ENCODE measurements at places on chromosomes 12 and 14.
A peak's percentile ranks its signal among the peaks of the same experiment; 100 is the strongest.

GRCh38 chr12:69052613-69053408 lies 119.8 kb upstream of the CPM start:
- peak; percentile 44 for DNase-seq

- no peak for DNase-seq
Observed at GRCh38 chr14:65303899-65304222, 108.7 kb upstream of the FUT8 start.

DNA sequence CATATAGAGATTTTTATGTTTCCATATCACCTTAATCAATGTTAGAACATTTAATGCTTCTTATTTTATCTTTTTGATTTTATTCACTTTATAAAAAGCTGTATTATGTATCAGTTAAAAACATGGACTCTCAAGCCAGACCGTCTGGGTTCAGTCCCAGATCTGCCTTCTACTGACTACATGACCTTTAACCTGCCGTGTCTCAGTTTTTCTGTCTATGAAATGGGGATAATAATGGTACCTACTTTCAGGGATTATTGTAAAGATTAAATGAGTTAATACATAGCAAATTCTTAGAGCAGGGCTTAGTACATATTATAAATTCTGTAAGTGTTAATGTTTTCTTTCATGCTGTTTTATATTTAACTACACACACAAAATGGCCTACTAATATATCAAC lies 50.4 kb downstream of the STAB2 start:
- DNase-seq: no peak

GRCh38 chr12:2826721-2827515 lies 7.9 kb downstream of the NRIP2 start:
- DNase-seq: no peak

- DNase-seq: peak; percentile 44
Observed at GRCh38 chr12:64806593-64807460, 17.6 kb upstream of the TBC1D30 start.

- DNase-seq: no peak
Observed at GRCh38 chr12:77072833-77073495, 7.6 kb upstream of the E2F7 start.

DNA sequence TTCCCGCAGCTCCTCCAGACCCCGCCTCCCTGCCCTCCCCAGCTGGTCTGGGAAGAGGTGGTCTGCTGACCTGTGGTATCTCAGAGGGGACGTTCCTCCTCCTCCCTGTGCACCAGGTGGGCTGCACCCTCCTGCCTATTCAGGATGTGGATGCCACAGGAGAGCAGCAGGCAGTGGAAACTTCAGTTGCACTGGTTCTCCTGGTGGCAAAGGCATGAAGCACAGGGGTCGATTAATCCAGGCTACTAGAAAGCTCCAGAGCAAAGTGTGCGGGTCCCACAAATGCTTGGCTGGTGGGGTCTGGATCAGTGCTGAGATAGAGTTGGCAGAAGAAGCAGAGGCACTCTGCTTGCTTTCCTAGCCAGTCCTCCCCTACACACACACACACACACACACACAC lies 197.0 kb downstream of the SLC41A2 start:
- DNase-seq: no peak

DNA sequence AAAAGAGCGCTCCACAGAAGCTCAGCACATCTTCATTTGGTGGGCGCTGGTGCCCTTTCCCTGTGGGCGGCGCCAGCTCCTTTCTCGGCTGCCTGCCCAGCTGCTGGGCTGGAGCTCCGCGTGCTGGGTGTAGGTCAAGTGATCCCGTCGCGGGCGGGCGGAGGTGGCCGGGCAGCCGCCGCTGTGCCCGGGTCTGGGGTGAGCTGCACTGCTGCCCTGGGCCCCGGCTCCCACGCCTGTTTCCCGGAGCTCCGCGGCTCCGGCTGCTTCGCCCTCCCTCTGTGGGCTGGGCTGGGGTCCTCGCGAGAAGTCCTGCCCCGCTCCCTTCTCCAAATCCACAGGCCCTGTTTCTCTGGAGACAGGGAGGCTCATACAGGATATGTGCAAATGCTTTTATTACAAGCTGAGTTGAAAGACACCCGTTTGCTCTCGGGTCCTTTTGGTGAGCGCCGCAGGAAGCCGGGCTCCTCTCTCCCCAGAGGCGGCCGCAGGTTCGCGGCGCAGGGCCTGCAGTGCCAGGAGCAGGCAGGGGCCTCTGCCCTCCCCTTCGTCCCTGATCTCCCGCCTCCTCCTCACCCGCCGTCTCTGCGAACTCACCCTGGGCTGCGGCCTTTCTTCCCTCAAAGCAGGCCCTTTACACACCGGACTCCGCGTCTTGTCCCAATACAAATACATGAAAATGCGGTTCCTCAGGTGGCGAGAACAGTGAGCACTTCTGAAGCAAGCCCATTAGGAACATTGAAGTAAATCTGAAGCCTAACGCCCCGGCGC lies 67.8 kb upstream of the CAPRIN2 start:
- DNase-seq: no peak

DNA sequence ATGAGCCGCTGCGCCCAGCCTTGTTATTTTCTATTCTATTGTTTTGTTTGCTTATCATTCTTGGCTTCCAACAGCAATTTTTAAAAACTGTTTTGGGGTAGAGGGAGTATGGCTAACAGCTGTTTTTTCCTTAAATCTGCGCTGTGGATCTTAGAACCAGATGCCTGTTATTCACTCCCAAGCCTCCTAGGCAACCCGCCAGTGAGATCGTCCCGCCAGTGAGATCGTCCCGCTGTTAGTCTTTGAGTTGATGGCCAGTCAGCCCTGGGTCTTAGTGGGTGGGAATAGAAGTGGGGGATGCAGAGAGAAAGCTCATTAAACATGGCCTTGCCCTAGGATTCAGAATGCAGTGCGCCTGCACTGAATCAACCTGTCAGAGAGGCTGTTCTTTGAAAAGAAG lies 67.3 kb upstream of the BICD1 start:
- no peak for DNase-seq

DNA sequence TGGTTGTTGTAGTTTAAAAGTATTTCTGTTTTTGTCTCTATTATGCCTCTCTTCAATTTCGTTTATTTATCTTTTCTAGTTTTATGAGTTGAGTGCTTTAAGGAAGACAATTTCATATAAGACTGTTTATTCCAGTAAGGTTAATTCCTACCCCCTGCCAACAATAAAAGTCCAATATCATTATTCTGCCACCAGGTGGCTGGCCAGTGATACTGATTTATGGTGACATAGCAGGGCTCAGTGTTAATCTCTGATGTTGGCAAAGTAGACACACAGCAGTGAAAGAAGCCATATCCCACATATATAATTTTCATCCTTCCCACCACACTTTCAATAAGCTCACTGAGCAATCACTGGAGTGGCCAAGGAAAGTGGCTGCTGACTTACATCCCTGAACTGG lies 69.0 kb upstream of the BMP4 start:
- DNase-seq: no peak

DNA sequence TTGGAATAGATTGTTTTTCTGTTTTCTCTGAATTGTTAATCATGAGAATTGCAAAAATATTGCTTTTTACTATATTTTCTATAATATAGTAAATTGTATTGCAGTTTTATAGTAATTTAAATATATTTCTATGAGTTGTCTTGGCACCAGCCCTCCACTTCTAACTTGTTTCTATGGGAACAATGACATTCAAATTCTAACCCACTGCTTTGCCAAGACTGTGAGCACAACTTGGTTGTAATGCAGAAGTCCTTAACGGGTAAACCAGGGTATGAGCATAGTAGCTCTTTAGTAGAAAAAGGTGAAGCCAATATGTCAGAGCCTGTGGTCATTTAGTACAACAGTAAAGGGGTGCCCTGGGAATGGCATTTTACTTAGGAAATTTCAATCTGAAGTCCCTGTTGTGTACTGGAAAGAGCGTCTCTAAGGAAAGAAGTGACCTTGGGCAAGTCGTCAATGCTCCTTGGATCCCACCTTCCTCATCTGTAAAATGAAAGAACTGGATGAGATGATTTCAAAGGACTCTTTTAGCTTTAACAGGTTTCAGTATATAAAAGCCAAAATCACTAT lies 283.3 kb downstream of the ATP23 start:
- DNase-seq: no peak

- no peak for DNase-seq
Observed at GRCh38 chr12:26953447-26953846, 15.2 kb downstream of the FGFR1OP2 start.

- DNase-seq: no peak
Observed at GRCh38 chr14:65043893-65044595, 57.3 kb downstream of the FNTB start.

- DNase-seq: no peak
Observed at GRCh38 chr14:105119408-105120025, 49.1 kb downstream of the JAG2 start.

- no peak for DNase-seq
Observed at GRCh38 chr12:20421421-20421820, 53.1 kb downstream of the PDE3A start.

GRCh38 chr14:103594265-103594664 lies 31.5 kb downstream of the COA8 start:
- no peak for DNase-seq

GRCh38 chr14:50064993-50065392 lies 51.4 kb downstream of the VCPKMT start:
- no peak for DNase-seq

DNA sequence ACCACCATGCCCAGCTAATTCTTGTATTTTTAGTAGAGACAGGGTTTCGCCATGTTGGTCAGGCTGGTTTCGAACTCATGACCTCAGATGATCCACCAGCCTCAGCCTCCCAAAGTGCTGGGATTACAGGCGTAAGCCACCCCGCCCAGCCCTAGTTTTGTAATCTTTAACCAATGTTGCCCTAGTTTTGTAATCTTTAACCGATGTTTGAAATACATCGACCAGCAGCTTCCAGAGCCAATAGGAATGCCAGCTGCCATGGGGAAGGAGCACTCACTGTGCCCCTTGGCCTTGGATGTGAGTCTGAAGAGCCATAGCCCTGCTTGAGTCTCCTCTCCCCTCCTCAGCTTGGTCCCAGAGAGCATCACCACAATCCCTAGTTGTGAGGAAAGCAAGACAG lies 209.3 kb upstream of the RGS6 start:
- DNase-seq: no peak

- DNase-seq: no peak
Observed at GRCh38 chr14:36215217-36215598, 38.7 kb upstream of the PTCSC3 start.

DNA sequence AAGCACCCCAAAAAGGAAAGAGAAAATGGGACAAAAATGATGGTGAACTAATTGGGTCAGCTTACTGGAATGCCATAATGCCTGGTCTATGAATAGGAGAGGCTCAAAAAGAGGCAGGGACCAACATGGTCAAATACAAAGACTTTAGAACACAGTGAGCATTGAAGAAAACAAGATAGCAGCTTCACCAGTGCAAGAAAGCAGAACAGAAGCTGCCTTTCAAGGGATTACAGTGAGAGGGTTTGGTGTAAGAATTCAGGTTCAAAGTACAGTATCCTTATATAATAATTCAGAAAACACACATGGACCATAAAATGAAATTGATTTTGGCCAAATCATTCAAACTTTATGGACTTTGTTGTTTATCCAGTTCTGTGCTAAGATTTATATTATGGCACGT lies 162.1 kb downstream of the NAV3 start:
- no peak for DNase-seq

DNA sequence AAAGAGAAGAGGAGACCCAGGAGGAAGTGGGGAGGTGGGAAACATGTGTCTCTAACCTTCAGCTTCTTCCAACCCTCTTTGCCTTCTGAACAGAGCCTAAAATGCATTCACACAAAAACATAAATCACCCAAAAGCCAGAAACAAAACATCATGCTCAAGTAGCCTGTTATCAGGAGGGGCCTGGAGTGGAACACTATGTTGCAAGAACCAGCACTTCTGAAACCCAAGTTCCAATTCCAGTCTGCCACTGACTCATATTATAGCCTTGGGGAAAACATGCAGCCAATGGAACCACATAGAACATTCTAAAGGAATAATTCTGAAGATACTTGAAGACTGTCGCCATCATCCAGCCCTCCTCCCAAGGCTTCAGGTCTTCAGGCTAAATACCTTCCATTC lies 169.8 kb upstream of the PLXNC1 start:
- no peak for DNase-seq

- DNase-seq: no peak
Observed at GRCh38 chr14:37553935-37554550, 41.0 kb downstream of the FOXA1 start.

GRCh38 chr12:117261247-117261646 lies 71.0 kb upstream of the FBXO21 start:
- DNase-seq: no peak

DNA sequence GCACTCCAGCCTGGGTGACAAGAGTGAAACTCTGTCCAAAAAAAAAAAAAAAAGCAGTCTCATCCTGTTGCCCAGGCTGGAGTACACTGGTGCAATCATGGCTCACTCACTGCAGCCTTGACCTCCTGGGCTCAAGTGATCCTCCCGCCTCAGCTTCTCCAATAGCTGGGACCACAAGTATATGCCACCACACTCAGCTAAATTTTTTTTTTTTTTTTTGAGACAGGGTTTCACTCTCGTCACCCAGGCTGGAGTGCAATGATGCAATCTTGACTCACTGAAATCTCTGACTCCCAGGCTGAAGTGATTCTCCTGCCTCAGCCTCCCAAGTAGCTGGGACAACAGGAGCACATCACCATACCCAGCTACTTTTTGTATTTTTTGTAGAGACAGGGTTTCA lies 5.2 kb upstream of the CNPY2 start:
- no peak for DNase-seq

DNA sequence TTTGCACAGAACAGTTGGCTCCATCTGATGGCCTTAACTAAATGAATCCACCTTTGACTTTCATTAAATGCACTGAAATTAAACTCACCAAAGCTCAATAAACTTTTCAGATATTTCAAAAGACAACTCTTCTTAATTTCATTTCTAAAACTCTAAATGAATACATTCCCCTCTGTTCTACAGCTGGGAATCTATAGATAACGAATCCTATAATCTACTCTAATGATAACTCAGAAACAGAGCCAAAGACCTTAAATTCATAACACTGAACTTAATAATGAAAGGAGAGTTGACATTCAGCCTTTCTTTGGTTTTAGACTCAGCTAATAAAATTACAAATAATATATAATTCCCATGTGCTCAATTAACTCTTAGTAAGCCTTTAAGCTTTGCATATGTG lies 150.5 kb downstream of the KCNH5 start:
- no peak for DNase-seq

GRCh38 chr12:57834086-57834876 lies 12.2 kb downstream of the CTDSP2 start:
- no peak for DNase-seq

GRCh38 chr12:45883187-45883586 lies 107.2 kb downstream of the SCAF11 start:
- no peak for DNase-seq
